ENCODE measurements at places on chromosomes 16 and 17.
A peak's percentile ranks its signal among the peaks of the same experiment; 100 is the strongest.

- DNase-seq: no peak
These were observed 37.7 kb upstream of the ALDH3A2 start for GRCh38 chr17:19610879-19611278.

DNA sequence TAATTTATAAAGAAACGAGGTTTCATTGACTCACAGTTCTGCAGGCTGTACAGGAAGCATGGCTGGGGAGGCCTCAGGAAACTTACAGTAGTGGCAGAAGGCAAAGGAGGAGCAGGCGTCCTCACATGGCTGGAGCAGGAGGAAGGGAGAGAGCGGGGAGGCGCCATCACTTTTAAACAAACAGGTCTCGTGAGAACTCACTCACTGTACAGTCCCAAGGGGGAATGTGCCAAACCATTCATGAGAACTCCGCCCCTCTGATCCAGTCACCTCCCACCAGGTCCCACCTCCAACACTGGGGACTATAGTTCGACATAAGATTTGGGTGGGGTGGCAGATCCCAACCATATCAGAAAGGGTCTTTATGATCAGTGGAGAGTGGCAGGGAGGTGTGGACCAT lies 392.4 kb upstream of the TNRC6C start:
- DNase-seq: no peak

DNA sequence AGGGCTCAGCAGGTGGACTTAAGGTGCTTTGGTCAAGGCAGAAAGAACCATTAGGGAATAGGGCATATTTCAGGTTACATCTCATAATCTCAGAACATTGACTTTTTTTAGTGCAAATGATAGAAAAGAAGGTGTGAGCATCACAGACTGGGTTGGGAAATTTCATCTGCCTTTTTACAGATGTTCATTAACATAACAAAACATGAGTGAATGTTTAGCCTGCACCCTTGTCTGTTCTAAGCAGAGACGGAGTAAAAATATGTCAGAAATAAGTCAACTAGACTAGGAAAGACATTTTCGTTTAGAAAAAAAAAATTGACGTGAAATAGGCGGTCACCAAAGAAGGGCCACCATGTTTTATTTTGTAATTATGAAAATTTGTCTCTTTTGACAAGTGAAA lies 127.5 kb upstream of the CDH13 start:
- no peak for DNase-seq

DNA sequence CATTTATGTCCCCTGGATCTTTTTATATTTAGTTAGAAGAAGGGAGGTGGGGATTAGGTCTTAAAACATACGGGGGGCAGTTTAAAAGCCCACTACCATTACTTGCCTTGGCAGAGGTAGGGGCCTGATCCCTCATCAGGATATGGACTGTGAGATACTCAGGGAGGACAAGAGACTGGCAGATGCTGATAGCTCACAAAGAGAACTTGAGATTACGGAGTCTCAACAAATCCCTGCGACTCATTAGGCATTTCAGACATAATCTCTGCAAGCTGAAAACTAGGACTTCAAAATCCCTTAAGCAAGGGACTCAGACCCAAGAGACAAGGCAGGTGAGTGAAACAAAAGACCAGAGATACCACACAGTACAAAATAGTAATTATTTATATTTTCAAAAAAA lies 23.2 kb downstream of the NXPH3 start:
- no peak for DNase-seq

DNA sequence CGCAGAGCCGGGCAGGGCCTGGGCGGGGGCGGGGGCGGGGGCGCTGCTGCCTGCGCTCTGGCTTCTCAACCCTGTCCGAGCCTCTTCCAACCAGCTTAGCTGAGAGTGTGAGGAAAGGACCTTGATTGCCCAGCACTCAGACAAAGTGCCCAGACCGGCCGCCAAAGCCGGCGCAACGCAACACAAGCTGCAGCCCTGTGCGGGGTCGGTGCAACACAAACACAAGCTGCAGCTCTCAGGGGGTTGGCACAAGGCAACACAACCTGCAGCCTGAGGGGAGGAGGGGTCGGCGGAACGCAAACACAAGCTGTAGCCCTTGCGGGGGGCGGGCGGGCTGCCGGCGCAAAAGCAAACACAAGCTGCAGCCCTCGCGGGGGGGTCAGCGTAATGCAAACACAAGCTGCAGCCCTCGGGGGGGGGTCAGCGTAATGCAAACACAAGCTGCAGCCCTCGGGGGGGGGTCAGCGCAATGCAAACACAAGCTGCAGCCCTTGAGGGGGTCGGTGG lies 60.0 kb downstream of the KLHDC4 start:
- peak; percentile 78 for DNase-seq

- no peak for DNase-seq
These were observed 7.7 kb upstream of the ARL5C start for GRCh38 chr17:39173526-39174274.

GRCh38 chr17:19567216-19568015 lies 33.8 kb downstream of the SLC47A1 start:
- DNase-seq: no peak

DNA sequence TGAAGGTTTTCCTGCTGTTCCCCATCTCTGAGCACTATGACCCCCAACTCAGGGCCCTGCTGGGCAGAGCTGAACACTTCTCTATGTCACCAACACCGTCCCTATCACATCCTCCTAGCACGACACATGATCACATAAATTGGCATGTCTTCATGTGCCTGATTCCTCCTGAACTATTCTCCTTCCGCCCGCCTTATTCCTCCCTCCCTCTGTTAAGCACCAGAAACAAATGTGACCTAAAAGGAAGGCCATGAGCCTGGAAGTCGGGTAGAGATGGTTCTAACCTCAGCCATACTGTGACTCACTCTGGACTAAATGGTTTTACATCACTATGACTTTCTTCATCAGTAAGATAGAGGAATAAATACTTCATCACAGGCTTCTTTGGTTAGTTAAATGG lies 80.8 kb upstream of the DYNLRB2 start:
- no peak for DNase-seq

GRCh38 chr16:81635063-81635937 lies 143.8 kb upstream of the PLCG2 start:
- peak; percentile 59 for DNase-seq

- no peak for DNase-seq
These were observed 31.8 kb upstream of the JPH3 start for GRCh38 chr16:87570572-87570937.

DNA sequence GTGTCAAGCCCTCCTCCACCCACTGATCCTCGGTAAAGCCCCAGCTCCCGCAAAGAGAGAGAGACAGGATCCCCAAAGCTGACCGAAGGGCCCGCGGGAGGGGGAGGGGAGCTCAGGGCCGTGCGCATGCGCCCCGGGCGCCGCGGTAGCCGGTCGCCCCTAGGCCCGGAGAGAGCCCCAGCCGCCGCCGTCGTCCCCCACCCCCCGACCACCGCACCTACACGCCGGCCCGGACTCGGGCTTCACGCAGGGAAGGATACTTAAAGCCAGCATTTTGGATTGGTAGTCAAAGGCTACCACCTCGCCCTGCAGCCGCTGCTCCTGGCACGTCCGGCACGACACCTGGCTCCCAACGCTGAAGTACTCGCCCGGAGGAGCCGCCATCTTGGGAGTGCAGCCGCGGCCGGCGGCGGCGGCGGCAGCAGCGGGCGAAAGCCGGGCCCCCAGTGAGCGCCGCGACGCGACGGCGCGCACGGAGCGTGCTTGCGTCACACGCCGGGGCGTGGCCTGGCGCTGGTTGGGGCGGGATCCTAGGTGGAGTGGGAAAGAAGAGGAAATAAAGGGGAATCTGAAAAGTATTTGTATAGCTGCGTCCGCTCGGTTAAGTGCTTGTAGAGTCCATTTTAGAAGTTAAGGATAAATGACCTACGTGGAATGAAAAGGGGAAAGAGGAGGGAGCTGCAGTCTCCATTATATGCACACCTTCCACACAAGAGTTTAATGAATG lies at the start of gene LSM12:
LSM12 (minus strand) TSS at position 468 of the 727 bp plus-strand sequence; CDS start at position 384, 84 bp downstream.
- DNase-seq: peak; percentile 95

DNA sequence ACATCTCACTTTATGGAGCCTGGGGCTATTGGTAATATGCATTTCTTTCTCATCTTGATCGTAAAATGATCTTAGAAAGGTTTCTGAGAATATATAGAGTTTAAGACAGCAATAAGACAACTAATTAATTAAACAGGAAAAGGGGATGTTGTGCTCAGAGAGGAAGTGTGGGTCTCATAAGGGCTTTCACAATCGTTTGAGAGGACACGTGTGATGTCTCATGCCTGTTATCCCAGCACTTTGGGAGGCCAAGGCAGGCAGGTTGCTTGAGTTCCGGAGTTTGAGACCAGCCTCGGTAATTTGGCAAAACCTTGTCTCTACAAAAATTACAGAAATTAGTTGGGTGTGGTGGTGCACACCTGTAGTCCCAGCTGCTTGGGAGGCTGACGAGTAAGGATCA lies 295.6 kb downstream of the WWOX start:
- DNase-seq: no peak

GRCh38 chr16:86444261-86444660 lies 66.1 kb upstream of the FOXF1 start:
- DNase-seq: no peak

DNA sequence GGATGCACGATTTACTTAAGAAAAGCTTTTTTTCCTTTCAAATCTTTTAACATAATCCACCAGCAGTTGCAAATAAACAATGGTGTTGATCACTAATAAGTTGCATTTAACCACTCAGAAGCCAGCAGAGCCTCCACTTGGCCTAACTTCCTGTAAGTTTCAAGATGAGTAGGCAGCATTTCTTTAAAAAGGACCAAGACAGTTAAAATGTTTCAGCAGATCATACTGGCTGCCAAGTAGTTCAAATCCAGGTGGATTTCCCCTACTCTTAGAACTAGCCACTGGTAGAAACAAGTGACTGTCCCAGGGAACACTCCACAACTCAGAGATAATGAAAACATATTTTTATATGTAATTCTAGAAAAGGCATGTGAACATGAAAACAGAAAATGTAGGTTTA lies 17.0 kb upstream of the RFFL start:
- no peak for DNase-seq

DNA sequence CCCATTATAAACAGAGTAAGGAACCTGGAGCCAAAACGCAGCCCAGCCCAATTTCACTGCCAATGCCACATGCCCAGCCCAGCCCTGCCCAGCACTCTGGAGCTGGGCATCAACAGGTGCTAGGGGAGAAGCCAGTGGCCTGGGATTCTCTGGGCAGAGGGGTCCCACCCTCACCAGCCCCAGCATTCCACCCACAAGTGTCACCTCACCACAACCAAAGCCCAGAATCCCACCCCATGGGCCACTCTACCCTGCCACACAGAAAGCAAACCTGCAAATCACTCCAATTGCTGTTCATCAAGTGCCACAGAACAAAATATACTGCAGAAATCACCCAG lies 102.5 kb upstream of the CDH5 start:
- DNase-seq: no peak

DNA sequence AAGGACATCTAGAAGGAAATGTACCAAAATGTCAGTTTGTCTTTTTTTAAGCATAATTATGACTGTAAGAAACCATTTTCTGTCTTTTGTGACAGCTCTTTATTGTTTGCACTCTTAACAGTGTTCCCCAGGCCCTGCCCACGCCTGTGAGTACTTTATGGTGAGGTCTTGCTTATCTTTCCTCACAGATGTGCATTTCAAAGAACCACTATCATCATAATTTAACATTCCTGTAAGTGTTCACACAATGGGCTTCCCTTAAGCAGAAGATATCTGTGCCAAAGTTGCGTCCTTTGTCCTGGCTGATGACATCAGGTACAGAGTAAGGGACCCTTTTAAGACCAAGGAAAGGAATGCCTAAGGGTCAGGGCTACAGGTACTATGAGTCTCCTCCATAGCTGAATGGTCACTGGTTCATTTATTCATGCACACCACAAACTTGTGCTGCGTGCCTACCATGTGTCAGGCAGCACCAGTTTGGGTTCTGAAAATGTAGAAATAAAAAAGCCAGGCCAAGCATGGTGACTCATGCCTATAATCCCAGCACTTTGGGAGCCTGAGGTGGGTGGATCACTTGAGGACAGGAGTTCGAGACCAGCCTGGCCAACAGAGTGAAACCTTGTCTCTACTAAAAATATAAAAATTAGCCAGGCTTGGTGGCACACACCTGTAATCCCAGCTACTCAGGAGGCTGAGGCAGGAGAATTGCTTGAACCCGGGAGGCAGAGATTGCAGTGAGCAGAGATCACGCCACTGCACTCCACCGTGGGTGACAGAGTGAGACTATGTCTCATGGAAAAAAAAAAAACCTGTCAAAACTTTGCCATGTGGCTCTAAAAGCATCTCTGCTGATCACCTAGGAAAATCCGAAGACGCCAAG lies 55.4 kb upstream of the NLK start:
- DNase-seq: no peak

DNA sequence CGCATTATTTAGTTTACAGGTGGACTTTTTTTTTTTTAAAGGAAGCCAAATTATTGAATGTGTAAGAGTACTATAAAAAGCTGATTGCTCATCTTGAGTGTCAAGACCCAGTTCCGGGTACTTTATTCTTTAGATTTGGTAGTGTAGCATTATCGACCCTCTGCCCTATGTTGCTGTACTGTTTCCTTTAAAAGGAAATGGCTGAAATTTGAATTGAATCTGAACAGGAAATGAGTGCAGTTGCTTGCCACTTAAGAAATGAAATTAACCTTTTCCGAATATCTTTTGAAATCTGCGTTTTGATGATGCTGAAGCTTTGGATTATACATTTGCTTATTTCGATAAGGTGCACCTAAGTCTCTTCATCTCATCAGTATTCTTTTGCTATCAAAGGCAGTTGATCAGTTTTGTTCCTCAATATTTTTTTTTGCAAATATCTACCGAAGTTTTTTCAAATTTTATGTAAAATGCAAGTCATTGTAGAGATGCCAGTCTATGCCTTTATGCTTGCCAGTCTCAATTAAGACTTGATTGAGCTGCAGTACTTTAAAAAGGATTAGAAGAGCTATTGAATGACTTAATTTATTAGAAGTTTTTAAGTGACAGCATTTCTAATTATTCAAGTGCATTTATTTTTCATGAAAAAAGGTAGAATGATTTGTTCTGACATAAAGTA lies 1.8 kb downstream of the GGNBP2 start:
- DNase-seq: no peak

GRCh38 chr16:5042574-5043171 lies 8.9 kb upstream of the NAGPA start:
- DNase-seq: no peak

- no peak for DNase-seq
These were observed 335.1 kb downstream of the HS3ST4 start for GRCh38 chr16:26026709-26027450.

DNA sequence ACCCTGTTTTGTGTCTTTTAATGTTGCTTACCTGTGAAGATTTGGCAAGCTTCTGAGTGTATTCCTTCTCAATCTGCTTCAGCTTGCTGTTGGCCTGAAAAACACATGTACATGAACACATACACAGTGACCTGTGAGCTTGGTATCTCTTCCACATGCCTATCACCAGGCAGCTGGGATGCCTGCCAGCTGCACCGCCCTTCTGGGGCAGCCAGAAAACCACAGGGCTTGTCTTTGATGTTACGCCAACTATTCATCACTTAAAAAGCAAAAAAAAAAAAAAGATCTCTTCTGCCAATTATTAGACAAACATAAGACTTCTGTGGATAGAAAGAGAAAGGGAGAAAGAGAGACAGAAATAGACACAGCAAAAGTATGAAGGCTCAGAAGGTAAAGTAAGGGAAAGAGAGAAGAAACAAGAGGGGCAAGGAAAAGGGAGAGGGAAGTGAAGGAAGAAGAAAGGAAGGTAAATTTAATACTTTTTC lies 189.2 kb upstream of the AXIN2 start:
- peak; percentile 79 for DNase-seq
